ENCODE measurements at places on chromosomes 3 and 15.

- no peak for DNase-seq
These were observed 243.0 kb downstream of the AGBL1 start for GRCh38 chr15:86322629-86323028.

GRCh38 chr3:157982359-157982758 is 123.9 kb downstream of the SHOX2 start:
- DNase-seq = no peak

GRCh38 chr15:64857421-64857820 is 15.7 kb downstream of the PLEKHO2 start:
- DNase-seq = no peak

DNA sequence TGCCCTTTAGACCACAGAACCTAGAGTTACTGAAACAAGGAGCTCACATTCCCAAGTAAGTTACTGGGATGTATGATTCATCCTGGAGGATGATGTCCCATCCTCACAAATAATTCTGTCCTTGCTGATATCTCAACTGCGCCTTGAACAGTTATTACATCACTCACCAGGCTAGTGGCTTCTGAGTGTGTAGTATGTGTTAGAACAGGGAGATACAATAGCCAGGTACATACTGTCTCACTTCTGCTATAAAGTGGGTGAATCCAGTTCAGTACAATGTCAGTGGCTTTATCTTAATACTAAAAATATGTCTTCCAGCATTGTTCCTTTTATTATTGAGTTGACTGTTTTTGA is 483.2 kb upstream of the FRG2C start:
- no peak for DNase-seq

- no peak for DNase-seq
These were observed 192.7 kb upstream of the SLC2A2 start for GRCh38 chr3:171219258-171219657.

GRCh38 chr3:13111873-13112520 is 38.8 kb upstream of the IQSEC1 start:
- no peak for DNase-seq
